ENCODE measurements at places on chromosomes 11 and 22. TPM values are rescaled to one million over a fixed set of nuclear protein-coding genes. Genes with fewer than 3 reads are reported as not detected.

Gene HBG2
- polyA plus RNA-seq = 0.31 TPM

Gene SCN2B
- 0.03 TPM for polyA plus RNA-seq

Gene MMP27
- polyA plus RNA-seq = not detected

Gene CHRDL2
- 5.3 TPM for polyA plus RNA-seq

Gene MUC2
- polyA plus RNA-seq = 0.37 TPM

Gene ANO5
- 1.0 TPM for polyA plus RNA-seq

Gene MPPED2
- 0.20 TPM for polyA plus RNA-seq

Gene ALDH3B1
- polyA plus RNA-seq = 73.9 TPM

Gene BRSK2
- 0.35 TPM for polyA plus RNA-seq

Gene CARD18
- not detected for polyA plus RNA-seq

Gene MS4A8
- polyA plus RNA-seq = 11.4 TPM

DNA sequence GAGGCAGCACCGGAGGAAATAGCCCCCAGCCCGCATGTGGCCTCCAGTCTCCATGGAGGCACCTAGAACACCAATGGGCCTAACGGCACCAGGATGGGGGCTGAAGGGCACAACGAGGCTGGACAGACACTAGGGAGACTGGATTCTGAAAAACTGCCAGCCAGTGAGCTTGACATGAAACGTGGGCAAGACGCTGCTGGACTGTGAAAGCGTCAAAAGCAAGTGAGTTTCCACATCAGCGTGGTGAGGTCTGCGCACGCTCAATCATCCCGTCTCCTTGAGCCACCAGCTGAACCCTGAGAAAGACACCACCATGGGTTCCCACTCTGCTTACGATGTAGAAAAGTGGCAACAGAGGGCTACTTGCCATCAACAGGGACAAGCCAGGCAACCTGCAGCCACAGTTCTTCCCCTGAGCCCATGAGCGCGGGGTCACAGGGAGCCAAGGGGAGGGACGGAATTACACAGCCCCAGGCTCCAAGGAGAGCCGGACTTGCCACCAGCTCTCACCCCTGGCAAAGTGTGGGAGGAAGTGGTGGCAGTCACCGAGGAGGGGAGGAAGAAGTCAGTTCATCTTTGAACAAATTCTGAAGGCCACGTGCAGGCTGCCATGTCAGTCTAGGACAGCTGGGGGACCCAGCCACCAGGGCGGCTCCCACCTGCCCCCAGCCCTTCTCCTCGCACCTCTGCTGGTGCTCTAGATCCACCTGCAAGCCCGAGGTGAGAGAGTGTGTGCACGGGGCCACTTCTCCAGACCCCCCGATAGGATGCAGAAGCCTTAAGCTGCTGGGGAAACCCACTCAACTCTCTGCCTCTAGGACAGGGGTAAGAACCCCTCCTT, 131.1 kb downstream of the MPPED1 start:
- DNase-seq = no peak

- DNase-seq = peak; percentile 93
These were observed 187.6 kb downstream of the PGR start for GRCh38 chr11:100942016-100942415.

DNA sequence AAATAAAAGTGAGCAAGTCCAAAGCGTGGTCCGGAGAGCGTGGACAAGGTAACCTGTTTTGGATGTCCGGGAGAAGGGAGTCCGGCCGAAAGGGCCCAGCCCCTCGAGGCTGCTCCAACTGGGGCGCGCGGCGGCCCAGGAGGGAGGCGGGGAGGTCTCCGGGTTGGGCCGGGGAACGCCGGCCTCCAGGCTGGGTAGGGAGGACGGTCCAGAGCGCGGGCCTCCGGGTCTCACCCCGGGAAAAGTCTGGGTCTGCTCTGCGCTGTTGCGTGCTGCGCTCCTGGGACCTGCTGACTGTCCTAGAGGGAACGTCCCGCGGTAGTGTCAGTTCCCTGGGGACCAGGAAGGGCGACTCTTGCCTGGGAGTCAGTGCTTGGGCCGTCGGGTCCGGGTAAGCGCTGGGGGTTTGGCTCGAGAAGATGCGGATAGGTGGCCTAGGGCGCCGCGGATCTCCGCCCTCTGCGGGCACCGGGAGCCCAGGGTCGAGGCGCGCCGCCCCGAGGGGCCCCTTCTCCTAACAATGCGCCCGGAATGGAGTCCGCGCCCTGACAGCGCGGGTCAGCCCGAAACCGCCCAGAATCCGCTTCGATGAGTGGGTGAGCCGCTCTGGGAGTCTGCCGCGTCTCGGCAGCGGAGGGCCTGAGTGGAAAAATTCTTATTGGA, 988 bp upstream of the FLI1 start:
- DNase-seq = peak; percentile 26

GRCh38 chr11:63991558-63991957, 5.3 kb downstream of the OTUB1 start:
- DNase-seq = no peak

DNA sequence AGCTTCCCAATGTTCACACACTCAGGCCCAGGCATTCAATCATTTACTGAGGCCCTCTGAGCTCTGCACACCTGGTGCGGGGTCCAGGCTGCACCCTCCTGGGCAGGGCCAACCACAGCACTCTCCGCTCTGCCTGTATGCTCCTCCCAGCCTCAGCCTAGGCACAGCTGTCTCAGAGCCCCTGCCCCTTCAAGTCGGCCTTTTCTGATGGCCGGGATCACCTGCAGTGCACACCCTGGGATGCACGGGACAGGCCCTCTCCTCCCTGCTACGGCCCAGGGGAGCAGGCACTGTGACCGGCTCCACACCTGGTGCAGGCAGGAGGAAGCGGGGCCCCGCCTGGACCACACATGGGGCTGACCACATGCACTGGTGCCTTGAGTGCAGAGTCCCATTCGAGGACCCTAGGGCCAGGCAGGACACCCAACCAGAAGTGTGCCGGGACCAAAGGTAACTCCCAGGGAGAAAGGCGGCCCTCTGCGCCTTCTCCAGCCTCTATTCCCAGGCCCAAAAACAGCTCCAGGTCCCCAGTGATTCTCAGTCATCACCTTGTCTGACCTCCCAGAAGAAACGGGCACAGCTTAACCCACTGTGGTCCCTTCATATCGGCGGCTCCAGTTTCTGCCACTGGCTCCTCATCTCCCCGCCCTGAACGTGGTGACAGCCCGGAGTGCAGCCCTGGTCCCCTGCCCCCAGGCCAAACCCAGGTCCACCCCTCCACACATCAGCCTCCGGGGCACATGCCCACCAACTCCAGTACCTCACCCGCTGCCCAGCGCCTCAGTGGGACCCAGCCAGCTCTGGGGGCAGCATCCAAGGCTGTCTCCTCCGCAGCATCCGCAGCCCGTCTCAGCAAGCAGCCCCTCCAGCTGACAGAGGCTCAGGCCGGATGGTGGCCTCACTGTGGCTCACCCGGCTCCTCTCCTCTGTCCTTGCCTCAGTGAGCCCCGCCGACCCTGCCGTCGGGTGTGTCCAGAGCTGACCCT, 17.5 kb downstream of the SULT4A1 start:
- DNase-seq = no peak

GRCh38 chr11:12854829-12855228, 154.3 kb upstream of the RASSF10 start:
- DNase-seq = peak; percentile 56

- no peak for DNase-seq
These were observed 213.7 kb downstream of the TBC1D22A start for GRCh38 chr22:46976143-46976542.

GRCh38 chr22:32957200-32957803, 100.9 kb downstream of the SYN3 start:
- peak; percentile 80 for DNase-seq

GRCh38 chr11:57203882-57204480, 22.2 kb downstream of the LRRC55 start:
- DNase-seq = peak; percentile 57

DNA sequence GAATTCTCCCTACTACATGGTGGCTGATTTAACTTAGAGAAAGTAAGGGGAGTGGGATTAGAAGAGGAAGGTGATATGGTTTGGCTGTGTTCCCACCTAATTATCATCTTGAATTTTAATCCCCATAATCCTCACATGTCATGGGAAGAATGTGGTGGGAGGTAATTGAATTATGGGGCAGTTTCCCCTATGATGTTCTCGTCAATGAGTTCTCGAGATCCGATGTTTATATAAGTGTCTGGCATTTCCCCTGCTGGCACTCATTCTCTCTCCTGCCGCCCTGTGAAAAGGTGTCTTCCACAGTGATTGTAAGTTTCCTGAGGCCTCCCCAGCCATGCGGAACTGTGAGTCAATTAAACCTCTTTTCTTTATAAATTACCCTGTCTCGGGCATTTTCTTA, 169.3 kb downstream of the CASP12 start:
- DNase-seq = no peak

DNA sequence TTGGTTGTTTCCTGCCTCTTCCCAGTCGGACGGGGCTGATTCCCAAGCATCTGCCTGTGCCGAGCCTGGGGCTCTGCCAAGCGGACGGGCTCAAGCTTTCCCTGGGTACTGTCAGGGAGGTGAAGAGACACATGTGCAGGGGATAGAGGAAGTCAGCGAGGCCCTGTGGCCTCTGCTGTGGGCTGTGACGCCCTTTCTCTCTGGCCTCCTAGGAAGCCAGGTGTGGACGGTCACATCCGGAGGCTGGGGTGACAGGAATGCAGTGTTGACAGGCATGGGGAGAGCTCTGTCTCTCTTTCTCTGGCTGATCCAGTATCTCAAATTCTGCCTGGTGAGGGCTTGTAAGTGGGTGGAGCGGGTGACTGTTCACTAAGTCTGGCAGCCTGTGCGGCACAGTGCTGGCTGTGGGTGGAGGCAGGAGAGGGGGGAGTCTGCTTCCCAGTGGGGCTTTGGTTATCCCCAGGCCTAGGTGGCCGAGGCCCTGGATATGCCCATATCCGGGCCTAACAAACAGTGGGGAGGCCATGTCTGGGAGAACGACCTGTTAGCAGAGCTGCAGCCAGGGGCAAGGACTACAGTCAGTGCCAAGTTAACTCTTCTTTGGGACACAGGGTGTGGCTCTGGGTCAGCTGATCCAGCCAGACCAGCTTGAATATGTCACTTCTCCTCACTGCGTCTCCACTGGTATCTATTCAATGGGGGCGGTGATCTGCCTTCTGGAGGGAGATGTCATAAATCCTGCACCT, 1.9 kb downstream of the KCTD17 start:
- no peak for DNase-seq

GRCh38 chr11:125086633-125087296, 23.7 kb downstream of the SLC37A2 start:
- no peak for DNase-seq

GRCh38 chr22:38781033-38781432, 12.9 kb downstream of the DNAL4 start:
- DNase-seq = no peak

DNA sequence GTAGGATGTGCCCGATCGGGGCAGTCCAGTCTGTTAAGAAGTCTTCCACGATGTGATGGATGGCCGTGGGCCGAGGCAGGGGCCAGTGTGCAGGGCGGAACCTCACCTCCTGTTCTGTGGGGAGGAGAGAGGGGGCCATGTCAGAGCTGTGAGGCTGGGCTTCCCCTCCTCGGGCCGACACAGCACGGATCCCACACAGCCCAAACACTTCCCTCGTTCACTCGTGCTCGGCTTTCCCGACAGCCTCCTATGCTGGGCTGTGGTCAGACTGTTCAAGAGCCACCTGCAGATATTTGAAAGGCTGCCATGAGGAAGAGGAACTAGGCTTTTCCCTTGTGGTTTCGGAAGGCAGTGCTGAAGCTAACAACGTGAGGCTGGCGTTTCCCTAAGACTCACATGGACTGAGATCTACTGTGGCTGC, 12.3 kb upstream of the TXN2 start:
- DNase-seq = no peak

DNA sequence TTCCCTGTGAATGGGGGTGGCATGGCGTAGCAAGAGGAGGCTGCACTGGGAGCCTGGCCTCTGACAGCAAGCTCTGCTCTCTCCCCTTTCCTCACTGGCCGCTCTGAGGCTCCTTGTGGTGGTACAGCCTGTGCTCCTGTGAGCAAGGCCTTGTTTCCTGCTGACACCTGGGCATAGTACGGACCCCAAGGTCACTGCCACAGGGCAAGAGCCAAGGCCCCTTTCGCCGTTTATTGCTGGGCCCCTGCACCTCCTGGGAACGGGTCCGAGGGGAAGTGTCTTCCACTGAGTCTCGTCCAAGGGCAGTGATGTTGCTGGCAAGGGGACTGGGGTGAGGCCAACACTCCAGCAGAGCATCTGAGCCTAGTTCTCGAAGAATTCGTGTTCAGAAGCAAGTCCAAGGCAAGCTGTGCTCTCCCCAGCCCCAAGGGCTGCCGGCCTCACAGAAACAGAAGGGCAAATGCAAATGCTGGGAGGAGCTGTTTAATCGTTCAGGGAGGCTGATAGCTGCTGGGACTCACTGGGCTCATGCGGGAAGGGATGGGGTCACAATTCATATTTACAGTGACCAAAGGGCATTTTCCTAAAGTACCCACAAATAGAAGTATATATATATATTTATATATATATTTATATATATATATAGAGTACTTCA, 15.9 kb upstream of the TTLL12 start:
- DNase-seq = no peak

DNA sequence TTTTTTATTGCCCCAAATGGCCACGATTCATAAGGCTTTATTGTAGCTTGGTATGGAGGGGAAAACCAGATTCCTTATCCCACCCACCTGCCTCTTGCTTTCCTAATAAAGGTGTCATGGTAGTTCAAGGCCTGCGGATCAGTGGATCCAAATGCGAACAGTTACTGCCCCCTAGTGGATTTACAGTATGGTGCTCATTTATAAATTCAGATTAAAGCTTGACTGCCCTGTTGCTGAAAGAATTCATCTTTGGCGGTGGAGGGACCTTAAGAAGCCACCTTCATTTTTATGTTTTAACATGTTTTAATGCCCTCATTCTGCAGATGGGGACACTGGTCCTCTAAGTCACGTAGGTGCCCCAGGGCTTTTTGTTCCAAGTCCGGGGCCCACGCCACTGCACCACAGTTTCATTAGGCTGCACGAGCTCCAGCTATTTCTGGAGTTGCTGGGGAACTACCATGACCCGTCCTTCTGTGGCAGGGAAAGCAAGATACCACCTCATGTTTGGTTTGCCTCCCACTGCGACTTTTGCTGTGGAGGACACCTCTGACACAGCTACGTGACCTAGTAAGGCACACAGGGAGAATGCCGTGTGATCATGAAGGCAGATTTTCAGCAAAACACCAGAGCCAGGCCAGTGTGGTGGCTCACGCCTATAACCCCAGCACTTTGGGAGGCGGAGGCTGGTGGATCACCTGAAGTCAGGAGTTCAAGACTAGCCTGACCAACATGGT, 15.6 kb upstream of the INCENP start:
- peak; percentile 79 for DNase-seq

DNA sequence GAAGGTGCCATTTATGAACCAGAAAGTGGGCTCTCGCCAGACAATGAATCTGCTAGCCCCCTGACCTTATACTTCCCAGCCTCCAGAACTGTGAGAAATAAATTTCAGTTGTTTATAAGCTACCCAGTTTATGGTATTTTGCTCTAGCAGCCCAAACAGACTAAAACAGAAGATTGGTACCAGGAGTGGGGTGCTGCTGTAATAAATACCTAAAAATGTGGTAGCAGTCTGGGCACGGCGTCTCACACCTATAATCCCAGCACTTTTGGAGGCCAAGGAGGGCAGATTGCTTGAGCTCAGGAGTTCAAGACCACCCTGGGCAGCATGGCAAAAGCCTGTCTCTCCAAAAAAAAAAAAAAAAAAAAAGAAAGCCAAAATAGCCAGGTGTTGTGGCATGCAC, 21.3 kb downstream of the TECTA start:
- DNase-seq = no peak

GRCh38 chr11:27460158-27460978, 12.2 kb downstream of the LGR4 start:
- peak; percentile 54 for DNase-seq

GRCh38 chr11:92728628-92729027, 240.8 kb upstream of the MTNR1B start:
- DNase-seq = no peak
